HuH-7 (cell line): ENCODE measurements at places on chromosomes 16 and 17.

- DNase-seq = no peak
Observed at GRCh38 chr16:2148714-2149629, 547 bp downstream of the RAB26 start.

- no peak for DNase-seq
Observed at GRCh38 chr17:72476575-72476986, 355.8 kb downstream of the SOX9 start.

DNA sequence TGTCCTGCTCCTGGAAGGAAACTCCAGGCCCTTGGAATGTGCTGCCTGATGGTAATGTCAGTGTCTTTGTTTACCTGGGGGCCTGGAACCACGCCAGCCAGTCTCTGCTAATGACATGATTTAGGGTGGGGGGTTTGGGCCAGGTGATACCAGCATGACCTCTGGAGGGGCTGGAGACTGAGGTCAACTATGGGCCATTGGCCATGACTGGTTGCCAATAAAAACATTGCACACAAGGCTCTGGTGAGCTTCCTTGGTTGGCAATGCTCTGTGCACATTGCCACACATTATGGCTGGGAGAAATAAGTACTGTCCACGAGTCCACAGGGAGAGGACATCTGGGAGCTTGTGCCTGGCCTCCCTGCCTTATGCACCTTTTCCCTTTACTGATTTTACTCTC is 52.5 kb downstream of the LITAF start:
- no peak for DNase-seq

DNA sequence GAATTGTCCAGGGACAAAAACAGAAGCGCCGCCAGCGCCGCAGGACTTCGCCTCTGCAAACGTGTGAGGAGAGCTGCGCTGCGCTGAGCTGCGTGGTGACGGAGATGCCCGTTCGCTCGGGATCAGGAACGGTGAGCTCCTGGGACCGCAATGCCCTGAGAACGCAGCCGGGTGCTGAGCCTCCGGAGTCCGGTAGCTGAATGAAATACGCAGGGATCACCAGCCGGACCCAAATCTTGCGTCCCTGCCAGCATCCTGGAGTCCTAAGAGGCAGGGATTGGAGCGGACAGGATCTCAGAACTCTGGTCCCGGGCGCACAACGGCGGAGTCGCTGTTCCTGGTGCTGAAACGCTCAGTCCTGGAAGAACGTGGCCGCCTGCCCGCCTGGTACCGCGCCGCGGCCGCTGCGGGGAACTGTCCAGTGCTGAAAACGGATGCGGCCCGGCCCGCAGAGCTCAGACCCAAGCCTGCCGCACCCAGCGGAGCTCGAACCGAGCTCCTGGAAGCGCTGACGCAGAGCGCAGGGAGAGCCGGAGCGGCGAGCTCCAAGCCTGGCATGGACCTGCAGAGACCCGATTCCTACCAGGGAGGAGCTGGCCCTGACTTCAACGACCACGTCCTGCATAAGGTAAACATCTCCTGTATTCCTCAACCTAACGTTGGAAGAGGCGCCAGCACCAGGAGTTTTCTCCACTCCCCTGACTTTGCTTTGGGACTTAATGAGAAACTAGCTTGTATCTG is 41.5 kb downstream of the CD300LF start:
- peak; percentile 84 for DNase-seq

- DNase-seq = no peak
Observed at GRCh38 chr16:69411064-69411985, 13.1 kb upstream of the CYB5B start.
